Stimulated activated CD8-positive, alpha-beta memory T cell treated with anti-CD3 and anti-CD28 coated beads, Interleukin-7, amount 100 ng/mL, for 48 hours (primary cell): ENCODE measurements at places on chromosomes 5 and 9.

DNA sequence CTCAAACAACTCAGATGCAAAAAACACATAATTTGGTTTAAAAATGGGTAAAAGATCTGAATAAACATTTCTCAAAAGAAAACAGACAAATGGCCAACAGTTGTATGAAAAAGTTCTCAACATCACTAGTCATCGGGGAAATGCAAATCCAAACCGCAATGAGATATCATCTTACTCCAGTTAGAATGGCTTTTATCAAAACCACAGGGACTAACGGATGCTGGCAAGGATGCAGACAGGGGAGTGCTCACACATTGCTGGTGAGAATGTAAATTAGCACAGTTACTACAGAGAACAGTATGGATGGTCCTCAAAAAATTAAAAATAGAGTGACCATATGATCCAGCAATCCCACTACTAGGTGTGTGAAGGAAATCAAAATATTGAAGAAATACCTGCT is 589.1 kb upstream of the ADAMTS16 start:
- DNase-seq: no peak

GRCh38 chr5:56307714-56308333 is 74.7 kb upstream of the ANKRD55 start:
- DNase-seq: no peak

- no peak for DNase-seq
Observed at GRCh38 chr5:160166069-160166972, 47.1 kb upstream of the PWWP2A start.

DNA sequence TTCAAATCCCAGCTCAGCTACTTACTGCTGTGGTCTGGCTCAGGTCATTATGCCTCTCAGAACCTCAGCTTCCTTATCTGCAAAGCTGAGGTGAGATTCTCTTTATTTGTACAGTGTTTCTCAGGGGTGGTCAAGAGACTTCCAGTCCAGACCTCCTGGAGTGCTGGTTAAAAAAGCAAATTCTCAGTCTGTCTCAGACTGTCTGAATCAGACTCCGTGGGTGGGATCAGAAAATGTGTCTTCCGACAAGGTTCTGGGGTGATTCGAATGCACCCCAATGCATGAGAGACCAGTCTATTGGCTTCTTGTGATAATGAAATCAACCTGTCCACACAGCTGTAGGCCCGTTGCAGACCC is 137.7 kb upstream of the SMIM23 start:
- DNase-seq: no peak

- no peak for DNase-seq
Observed at GRCh38 chr5:62299101-62299500, 6.9 kb upstream of the KIF2A start.

GRCh38 chr9:137355761-137356365 is 53.8 kb upstream of the NRARP start:
- no peak for DNase-seq

GRCh38 chr9:129803676-129804060 is 684 bp downstream of the TOR1B start:
- no peak for DNase-seq

- no peak for DNase-seq
Observed at GRCh38 chr9:123373946-123374345, 17.9 kb downstream of the CRB2 start.

GRCh38 chr5:77696120-77696519 is 57.6 kb upstream of the OTP start:
- no peak for DNase-seq

- DNase-seq: no peak
Observed at GRCh38 chr9:130849356-130849755, 14.3 kb downstream of the ABL1 start.

GRCh38 chr9:123355761-123356431 is at the start of gene CRB2:
Gene CRB2 (plus strand): TSS chr9:123356197. CDS start chr9:123356261, 64 bp downstream.
- no peak for DNase-seq

- no peak for DNase-seq
Observed at GRCh38 chr9:89845321-89845720, 240.5 kb downstream of the GADD45G start.

GRCh38 chr5:78574131-78574673 is 74.4 kb downstream of the LHFPL2 start:
- DNase-seq: no peak

DNA sequence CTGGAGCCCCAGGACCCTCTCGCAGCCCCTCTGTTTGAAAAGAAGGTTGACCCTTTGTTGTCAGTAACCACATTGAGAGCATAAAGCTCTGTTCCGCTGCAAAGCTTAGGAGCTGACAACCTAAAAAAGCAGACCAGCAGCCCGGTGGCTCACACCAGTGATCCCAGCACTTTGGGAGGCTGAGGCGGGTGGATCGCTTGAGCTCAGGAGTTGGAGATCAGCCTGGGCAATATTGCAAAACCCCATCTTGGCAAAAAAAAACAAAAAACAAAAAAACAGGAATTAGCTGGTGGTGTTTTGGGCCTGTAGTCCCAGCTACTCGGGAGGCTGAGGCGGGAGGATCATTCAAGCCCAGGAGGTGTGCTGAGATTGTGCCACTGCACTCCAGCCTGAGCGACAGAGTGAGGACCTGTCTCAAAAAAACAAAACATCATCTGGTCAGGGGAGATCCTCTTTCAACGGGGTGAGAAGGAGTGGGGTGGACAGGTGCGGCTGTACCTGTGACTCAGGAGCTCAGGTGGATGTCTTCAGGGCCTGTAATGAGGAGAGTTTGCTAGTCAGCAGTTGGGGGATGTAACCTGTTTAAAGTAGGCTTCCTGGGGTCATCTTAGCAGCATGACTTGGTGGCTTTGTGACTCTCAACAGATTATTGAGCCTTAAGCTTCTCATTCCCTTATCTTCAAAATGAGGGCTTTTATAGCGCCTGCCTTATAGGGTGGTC is 694 bp upstream of the REEP2 start:
- DNase-seq: no peak

DNA sequence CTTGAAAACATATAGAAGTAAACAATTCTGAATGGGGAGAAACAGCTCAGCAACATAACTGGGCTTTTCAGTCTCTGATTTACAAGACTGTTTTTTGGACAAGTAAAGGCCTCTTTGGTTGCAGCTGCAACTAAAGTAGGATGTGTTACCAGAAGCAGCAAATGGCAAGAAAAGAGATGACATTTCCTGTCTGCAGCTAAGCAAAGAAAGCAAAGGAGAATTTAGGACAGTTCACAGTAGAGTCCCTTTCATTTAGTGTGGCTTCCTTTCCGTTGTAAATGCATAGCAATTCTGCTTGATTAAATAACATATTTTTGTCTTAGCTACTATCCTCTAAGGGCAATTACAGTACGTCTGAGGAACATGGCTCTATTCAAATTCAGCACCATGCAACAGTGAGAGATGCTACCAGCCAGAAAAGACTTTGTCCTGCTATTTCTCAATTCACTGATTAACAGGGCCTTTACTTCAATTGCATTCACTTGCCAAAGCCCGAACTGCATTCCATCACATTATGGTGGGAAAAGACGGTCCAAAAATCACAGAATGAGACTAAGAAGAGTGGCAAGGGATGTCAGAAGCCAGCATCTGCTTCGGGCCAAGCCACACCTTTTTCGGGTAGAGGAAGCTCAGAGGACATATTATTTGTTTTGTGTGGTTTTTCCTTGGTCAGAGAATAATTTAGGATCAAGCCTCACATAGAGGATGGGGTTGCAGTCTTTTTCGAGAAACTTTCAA is 107.7 kb downstream of the SEMA6A start:
- DNase-seq: no peak

DNA sequence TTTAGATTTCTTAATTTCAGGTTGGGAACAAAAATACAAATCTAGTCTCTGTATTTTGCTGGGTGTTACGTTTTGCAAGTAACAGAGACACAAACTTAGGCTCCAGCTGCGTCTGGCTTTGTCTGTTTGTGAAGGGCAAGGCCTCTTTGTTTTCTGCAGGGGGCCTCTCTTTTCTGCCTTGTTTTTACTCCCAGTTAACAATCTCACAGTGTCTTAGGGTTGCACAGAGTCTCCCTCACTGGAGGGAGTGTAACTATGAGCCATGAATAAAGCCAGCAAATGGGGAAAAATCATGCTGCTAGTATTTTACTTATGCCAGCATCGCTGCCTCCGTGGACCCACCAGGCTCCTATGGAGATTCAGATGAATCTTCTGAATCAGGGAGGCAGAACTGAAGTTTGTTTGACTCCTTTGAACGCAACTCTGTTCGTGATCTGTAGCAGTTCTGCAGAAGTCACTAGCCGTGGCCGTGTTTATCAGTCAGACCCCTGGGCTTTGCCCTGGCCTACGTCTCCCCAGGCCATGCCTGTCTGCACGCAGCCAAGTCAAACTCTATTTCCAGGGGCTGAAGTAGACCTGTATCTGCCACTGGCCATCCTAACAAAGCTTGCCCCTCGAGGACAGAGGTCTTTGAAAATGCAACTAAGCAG is 77.2 kb downstream of the ATP10B start:
- no peak for DNase-seq

DNA sequence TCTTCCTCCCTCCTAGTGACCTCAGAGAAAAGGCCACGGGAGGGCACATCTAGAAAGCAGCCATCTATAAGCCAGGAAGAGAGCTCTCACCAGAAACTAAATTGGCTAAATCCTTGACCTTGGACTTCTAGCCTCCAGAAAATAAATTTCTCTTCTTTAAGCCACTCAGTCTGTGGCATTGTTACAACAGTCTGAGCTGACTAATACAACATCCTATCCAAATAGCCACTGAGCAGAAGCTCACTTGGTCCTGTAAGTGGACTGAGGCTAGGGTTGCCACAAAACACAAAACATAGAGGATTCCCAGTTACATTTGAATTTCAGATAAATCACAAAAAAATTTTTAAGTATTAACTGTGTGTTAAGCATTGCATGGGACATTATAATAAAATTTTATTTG is 383.4 kb downstream of the MLLT3 start:
- DNase-seq: no peak

- DNase-seq: no peak
Observed at GRCh38 chr5:175697846-175698245, 40.0 kb downstream of the HRH2 start.

GRCh38 chr5:147061431-147061830 is 173.4 kb upstream of the STK32A start:
- no peak for DNase-seq

GRCh38 chr5:173888473-173889131 is 453 bp downstream of the CPEB4 start:
- no peak for DNase-seq

- DNase-seq: no peak
Observed at GRCh38 chr5:20113031-20113715, 125.2 kb upstream of the CDH18 start.

DNA sequence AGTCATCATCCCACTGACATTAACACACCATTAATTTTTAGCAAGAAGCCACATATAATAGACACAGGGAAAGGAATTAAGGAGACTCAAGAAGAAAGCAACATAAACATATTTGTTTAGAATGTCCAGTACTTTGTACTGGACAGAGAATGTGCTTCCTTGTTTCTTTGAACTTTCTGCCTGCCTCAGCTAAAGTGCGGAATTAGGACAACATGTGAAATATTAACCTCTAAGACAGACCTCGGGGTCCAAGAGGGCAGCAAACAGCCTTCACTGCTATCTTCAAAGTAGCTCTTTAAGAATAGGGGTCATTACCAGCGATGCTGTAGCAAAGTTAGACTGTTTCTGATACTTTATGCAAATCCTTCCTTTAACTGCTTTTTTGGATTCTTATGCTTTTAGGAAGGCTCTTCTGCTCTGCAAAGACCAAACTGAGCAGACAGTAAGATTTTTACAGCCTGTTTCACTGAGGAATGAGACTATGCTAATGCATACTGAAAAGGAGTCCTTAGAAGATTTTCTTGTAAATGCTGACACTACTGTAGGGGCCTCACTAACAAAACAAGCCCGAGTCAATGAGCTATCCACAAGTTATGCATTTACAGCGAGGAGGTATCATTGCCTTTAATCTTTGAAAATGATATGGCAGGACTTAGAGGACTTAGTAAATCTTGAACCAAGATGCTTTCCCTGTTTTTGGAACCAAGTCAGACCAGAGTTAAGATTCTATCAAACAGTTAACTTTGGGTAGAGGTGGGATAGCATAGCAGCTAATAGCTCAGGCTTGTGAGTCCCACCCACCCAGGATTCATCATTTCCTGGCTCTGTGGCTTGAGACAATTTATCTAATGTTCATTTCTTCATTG is 23.8 kb downstream of the DAB2 start:
- DNase-seq: no peak

DNA sequence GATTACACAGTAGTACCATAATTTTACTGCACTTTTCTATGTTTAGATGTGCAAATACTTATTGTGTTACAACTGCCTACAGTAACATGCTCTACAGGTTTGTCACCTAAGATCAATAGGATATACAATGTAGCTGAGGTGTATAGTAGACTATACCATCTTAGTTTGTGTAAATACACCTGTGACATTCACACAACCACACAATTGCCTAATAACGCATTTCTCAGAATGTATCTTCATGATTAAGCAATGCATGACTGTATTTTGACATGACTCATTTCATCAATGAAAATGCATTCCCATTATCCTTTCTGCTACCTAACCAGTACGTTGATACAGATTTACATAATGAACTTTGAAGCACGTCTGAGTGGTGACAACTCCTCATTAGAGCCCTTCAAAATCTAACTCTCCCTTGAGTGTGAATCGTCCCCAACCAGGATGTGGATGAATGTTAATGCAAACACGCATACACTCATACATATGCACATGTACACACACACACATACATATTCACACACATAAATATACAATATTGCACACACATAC is 28.4 kb downstream of the GZMK start:
- no peak for DNase-seq

DNA sequence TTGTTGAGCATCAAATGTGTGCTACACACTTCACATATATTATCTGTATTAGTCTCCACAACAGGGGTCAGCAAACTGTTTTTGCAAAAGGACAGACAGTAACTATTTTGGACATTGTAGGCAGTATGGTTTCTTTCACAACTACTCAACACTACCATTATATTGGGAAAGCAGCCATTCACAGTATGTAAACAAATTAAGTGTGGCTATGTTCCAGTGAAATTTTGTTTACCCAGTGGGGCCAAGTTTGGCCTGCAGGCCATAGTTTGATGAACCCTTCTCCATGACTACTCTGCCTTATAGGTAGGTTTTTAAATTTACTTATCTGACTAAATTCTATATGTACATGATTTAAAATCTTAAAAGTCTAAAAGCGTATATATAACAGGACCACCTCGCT is 13.0 kb upstream of the FAM151B start:
- DNase-seq: no peak

DNA sequence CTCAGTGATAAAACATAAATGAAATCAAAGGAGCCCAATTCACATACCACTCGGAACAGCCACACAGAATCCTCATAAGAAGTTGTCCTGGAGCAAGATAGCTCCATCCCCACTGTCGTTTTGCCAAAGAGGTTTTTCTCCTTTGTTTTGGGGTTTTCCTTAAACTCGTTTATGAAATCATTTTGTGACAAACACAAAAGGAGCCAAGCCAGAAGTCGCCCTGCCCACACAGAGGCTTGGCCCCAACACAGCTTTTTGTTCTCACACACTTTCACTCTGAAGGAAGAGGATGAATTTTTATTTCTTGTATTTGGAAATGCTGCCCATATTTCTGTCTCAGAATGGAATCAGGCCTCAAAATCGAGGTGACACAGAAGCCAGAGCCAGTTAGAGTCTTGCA is 113.4 kb downstream of the HSD17B3 start:
- no peak for DNase-seq

- no peak for DNase-seq
Observed at GRCh38 chr9:34592895-34593601, 3.5 kb upstream of the CNTFR start.
